Stimulated activated CD8-positive, alpha-beta memory T cell treated with anti-CD3 and anti-CD28 coated beads, Interleukin-4, amount 100 ng/mL, for 48 hours (primary cell): ENCODE measurements at places on chromosomes 4 and X.
A peak's percentile ranks its signal among the peaks of the same experiment; 100 is the strongest.

GRCh38 chr4:58313444-58313843 lies 1203.3 kb upstream of the IGFBP7 start:
- no peak for DNase-seq

GRCh38 chr4:5456296-5456845 lies 252.0 kb downstream of the EVC2 start:
- DNase-seq, result no peak

GRCh38 chrX:76148753-76149152 lies 24.1 kb upstream of the PBDC1 start:
- peak; percentile 46 for DNase-seq

DNA sequence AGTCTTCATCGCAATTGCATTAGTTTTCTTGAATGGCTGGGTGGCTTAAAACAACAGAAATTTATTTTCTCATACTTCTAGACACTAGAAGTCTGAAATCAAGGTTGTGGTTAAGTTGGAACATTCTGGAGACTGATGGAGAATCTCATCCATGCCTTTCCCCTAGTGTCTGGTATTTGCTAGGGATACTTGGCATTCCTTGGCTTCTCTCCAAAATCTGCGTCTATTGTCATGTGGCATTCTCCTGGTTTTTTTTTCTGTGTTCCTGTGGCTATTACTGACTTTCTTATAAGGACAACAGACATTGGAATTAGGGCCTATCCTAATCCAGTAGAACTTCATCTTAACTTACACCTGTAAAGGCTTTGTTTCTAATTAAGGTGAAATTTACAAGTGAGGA lies 272.8 kb upstream of the EPHA5 start:
- DNase-seq, result no peak

GRCh38 chrX:53050841-53051240 lies 2.3 kb downstream of the GPR173 start:
- no peak for DNase-seq

DNA sequence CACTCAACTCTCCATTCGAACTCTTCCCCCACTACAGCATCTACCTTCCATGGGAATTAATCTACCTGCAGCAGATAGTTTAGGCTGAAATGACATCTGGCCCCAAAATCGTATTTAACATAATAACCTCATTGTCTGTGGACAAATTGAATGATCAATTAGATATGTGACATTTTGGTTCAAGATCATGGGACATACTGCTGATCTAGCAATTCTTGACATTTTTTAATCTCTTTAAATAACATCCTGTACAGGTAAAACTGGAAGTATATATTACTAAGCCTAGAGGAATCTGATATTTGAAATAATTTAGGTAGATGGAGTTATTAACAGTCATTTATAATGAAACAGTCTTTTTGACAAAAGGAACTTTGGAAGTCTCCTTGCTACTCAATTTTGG lies 702.5 kb downstream of the NLGN4X start:
- no peak for DNase-seq

- DNase-seq, result no peak
Observed at GRCh38 chrX:115408771-115409400, 119.4 kb downstream of the LUZP4 start.

- DNase-seq, result no peak
Observed at GRCh38 chr4:122765692-122766352, 33.3 kb downstream of the BBS12 start.

DNA sequence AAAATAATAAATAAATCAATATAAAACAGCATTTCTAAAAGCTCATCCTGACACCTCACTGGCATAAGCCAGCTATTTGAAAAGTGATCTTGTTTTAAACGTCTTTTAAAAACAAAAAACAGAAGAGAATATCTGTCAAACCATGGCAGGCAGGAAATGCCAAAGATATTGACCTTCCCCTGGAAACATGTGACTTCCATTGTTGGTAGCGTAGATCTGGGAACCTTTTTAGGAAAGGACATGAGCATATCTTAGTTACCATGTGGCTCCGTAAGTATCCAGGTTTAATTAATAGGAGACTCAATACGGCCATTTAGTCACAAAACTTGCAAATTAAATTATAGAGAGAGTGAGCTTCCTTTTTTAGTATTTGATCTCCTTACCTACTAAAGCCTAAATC lies 83.0 kb upstream of the KLHL4 start:
- no peak for DNase-seq
